ENCODE measurements at places on chromosomes 2 and 18.

DNA sequence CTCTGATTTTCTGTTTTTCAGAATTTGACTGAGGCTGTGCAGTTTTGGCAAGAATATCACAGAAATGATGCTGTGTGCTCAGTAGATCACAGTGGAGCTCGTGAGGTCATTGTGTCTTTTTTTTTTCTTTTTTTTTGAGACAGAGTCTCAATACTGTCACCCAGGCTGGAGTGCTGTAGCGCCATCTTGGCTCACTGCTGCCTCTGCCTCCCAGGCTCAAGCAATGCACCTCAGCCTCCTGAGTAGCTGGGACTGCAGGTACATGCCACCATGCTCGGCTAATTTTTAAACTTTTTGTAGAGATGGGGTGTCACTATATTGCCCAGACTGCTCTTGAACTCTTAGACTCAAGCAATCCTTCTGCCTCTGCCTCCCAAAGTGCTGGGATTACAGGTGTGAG is 203.6 kb downstream of the NCKAP5 start:
- DNase-seq = no peak

- no peak for DNase-seq
Observed at GRCh38 chr18:40995529-40995928, 959.5 kb upstream of the PIK3C3 start.

DNA sequence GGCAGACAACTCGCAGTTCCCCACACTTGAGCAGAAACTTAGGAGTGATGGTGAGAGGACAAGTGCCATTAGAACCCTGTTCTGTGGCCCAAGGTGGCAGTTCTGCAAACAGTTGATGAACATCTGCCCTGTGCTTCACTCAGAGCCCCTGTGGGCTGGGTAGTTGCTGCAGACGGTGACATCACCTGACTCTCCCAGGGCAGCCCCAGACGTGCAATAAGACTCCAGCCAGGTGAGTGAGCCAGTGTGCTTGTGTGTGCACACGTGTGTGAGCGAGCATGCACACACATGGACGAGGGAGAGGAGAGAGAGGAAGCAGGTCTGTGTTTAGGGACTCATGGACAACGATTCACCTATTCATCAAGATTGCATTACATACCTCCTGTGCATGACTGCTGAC is 136.0 kb upstream of the GLI2 start:
- no peak for DNase-seq

GRCh38 chr18:35137632-35138031 is 96.4 kb downstream of the MAPRE2 start:
- DNase-seq = no peak

- no peak for DNase-seq
Observed at GRCh38 chr2:195677884-195678283, 20.9 kb downstream of the SLC39A10 start.

GRCh38 chr2:29323961-29324360 is 208.7 kb downstream of the CLIP4 start:
- no peak for DNase-seq

GRCh38 chr2:31475692-31476091 is 61.1 kb upstream of the XDH start:
- no peak for DNase-seq

- no peak for DNase-seq
Observed at GRCh38 chr2:45184606-45185005, 175.4 kb upstream of the SIX2 start.

GRCh38 chr2:44994377-44994776 is 14.9 kb downstream of the SIX2 start:
- DNase-seq = no peak

DNA sequence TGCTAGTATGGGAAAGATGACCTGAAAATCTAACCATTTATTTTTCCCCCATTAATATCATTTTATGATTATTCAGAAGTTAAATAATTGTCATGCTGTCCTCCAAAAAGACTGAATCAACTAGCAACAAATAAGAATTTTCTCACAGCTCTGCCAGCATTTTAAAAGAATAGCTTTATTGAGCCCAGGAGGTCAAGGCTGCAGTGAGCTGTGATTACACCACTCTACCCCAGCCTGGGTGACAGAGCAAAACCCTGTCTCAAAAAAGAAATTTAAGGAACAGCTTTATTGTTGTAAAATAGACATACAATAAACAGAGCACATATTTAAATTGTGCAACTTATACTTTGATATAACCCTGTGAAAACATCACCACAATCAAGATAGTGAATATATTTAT is 24.8 kb upstream of the IL1A start:
- DNase-seq = no peak

DNA sequence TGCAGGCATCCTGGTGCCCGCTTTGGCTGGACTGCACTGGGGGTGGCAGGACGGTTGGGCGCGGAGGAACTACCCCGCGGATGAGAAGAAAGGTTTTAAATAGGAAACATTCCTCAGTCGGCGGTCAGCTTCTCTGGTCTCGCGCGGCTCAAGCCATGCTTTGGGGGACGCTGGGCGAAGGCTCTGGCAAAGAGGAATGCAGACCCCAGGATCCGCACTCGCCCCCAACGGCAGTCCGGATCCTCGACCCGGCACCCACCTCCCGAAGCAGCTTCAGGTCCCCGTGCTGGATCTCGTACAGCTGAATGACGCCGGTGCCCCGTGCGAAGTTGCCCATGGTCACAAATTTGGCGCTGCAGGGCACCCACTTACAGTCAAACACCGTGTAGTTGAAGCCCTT is 686 bp upstream of the PNO1 start:
- no peak for DNase-seq

DNA sequence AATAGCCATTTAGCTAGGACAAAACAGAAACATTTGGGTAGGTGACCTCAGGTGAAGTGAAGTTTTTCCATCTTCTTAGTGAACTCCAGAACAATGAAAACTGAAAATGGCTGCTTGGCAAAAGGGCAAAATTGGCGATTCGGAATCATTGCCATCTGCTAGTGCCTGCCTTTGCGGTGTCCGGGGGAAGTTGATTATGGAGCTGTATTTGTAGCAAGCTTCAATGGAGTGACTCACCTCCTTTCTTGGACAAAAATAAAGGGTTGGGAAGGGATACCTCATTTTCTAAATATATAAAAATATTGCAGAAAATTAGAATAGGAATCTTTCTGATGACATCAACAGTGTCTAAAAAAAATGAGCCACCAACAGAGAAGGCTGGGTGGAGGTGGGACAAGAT is 460.5 kb downstream of the TGIF1 start:
- no peak for DNase-seq

GRCh38 chr2:48315896-48316194 is 214.1 kb upstream of the STON1 start:
- DNase-seq = no peak

- no peak for DNase-seq
Observed at GRCh38 chr2:98548920-98549818, 59.1 kb downstream of the COA5 start.

DNA sequence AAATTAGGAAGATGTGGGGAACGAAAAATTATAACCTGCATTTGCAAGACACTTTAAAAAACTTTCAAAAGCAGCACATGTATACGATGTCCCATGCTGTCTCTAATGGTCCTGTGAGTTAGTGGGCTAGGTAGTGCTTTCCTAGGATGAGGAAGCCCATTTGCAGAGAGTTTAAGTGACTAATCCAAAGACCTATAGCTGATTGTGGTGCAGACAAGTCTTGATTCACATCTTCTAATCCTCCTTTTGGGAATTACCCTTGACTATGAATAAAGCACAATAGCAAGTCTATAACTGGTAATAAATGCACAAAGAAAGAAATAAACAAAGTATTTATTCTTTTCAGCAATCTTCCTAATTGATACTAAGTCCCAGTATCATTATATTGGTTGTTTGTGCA is 234.6 kb upstream of the FANCL start:
- DNase-seq = no peak

GRCh38 chr2:46315103-46315890 is 18.1 kb downstream of the EPAS1 start:
- no peak for DNase-seq

- DNase-seq = no peak
Observed at GRCh38 chr2:187168720-187169713, 279.0 kb downstream of the CALCRL start.

- no peak for DNase-seq
Observed at GRCh38 chr2:159938395-159938794, 124.0 kb downstream of the PLA2R1 start.

GRCh38 chr2:226615891-226616290 is 183.7 kb downstream of the IRS1 start:
- DNase-seq = no peak

- DNase-seq = no peak
Observed at GRCh38 chr18:51188024-51188701, 9.3 kb downstream of the MEX3C start.

DNA sequence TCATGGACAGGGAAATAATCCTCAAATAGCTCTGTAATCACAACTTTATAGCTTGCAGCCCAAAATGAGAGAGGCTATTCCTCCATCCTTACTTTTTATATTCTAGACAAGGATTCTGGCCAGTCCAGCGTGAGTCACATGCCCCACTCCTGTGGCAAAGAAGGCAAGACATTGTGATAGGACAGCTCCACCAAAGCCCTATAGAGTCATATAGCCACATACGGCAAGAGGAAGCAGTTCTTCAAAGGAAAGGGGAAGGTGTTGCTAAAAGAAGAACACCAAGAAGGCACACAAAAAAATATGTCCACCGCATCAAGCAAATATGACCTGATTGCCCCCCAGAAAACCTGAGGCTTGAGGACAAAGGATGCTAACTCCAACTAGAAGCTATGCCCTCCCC is 3.4 kb upstream of the GFPT1 start:
- no peak for DNase-seq

GRCh38 chr18:12686100-12686499 is 16.4 kb downstream of the CEP76 start:
- DNase-seq = no peak

DNA sequence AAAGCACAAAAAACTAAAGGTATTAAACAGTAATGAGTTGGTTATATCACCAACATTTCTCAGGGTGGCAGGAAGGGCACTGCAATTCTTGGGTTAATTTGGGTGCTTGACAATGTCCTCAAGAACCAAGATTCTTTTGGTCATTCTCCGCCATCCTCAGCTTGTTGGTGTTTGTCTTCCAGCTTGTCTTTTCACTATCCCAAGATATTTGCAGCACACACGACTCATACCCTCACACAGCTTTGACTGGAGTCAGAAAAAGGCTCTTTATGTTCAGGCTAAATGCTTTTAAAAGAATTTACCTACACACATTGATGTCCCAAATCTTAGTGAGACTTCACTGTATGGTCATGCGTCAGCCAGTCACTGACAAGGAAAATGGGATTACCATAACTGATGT is 12.5 kb downstream of the GREB1L start:
- no peak for DNase-seq

DNA sequence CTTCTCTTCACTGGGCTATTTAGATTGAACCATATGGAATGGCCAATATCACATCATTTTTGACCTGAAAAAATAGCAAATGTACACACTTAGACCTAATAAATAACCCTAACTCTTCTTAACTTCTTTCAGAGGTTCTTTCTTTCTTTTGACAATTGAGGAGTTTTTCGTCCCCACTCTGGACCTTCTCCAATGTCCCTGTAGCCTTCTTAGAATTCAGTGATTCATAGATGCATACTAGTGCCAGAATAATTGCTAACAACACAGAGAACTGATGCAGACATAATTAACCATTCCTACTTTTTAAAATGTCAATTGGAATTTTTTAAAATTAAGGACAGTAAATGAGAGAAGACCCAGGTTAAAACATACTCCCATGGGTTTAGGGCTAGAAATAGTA is 20.0 kb downstream of the DAPL1 start:
- no peak for DNase-seq

DNA sequence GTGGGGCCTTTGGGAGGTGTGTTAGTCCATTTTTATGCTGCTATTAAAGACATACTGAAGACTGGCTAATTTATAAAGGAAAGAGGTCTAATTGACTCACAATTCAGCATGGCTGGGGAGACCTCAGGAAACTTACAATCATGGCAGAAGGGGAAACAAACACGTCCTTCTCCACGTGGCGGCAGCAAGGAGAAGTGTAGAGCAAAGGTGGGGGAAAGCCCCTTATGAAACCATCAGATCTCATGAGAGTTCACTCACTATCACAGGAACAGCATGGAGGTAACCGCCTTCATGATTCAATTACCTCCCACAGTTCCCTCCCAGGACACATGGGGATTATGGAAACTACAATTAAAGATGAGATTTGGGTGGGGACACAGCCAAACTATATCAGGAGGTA is 187.1 kb upstream of the OSR1 start:
- no peak for DNase-seq

- no peak for DNase-seq
Observed at GRCh38 chr2:48852938-48853337, 97.4 kb upstream of the LHCGR start.

- DNase-seq = no peak
Observed at GRCh38 chr2:181022652-181023051, 42.2 kb downstream of the UBE2E3 start.

- no peak for DNase-seq
Observed at GRCh38 chr2:222779145-222779832, 81.5 kb upstream of the ACSL3 start.

DNA sequence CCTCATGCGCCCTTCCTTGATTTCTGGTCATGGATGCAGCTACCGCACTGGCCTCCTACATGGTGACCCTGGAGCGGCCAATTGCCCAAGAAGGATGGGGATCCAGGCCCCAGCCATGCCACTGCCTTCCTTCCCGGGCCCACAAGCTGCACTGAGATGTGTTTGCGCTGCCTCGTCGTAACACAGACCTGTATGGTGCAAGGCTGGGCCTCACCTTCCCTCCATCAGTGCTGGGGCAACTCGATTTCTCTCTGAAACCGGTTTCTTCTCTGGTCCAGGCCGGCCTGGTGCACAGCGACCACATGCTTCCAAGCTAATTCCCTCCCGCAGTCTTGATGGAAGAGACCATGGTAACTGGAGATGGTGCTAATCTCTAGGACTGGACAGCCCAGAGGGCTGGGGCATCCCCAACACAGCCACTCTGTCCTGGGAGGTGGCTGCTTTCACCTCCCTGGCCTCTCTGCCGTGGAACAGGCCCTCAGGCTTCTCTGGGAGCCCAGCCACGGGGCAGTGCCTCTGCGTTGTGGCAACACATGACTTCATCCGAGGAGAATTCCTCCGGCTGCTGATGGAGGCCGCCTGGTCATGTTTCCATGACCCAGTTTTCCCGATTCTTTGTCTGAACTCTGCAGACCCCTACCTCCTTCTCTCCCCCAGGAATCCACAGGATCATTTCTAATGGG is 184.2 kb downstream of the GLI2 start:
- DNase-seq = no peak

DNA sequence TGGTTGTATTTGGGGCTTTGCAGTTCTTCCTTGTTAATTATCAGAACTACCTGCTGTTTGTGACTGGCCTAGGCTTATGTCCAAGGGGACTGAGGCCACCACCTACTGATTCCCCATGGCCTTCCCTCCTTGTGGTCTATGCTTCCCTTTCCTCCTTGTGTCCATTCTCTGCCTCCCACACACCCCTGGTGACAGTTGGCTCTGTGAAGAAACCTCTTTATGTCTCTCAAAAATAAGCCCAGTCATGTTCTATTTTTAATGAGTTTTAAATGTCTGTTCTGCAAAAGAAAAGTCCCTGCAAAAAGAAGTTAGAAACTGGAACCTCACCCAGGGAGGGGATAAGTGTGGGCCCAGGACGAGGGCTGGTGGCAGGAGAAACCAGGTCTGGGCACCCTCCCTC is 105.0 kb downstream of the SMC6 start:
- DNase-seq = no peak

- DNase-seq = no peak
Observed at GRCh38 chr2:86097913-86098312, 7.8 kb downstream of the POLR1A start.

Data from globus pallidus (tissue), 1 donor.